ENCODE measurements at places on chromosomes 11 and 22. TPM values are rescaled to one million over a fixed set of nuclear protein-coding genes. Genes with fewer than 3 reads are reported as not detected.

- DNase-seq: no peak
Measured at GRCh38 chr22:23146478-23147205, 1.4 kb downstream of the RAB36 start.

DNA sequence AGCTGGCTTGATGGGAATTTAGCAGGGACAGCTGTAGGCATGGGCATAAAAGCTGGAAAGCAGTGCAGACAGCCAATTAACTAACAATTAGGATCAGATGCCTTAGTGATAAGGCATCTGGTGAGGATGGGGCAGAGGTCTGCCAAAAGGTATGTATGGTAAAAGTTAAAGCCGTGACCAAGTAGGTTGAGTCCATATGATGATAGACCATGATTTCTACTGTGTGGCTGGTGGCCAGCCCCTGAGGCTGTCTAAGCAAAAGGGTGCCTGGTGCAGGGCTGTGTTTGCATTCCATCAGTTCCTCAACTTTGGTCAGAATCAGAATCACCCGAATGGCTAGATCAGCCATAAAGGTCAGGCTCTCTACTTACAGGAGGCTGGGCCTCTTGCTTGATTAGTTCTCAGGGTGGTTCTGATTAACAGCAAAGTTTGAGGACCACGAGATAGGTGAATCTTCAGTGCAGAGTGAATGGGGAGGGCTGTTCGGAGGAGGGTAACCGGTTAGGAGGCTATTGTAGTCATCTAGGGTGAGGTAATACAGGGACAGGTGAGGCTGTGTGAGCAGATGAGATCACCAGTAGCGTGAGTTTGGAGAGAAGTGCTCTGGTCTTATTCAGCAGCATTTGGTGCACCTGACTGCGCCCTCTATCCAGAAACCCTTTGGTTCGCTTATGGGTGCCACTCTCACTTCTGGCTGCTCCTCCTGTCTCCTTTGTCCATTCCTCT lies 27.2 kb downstream of the PPFIBP2 start:
- no peak for DNase-seq

Gene GLB1L2
- polyA plus RNA-seq: 4.7 TPM

DNA sequence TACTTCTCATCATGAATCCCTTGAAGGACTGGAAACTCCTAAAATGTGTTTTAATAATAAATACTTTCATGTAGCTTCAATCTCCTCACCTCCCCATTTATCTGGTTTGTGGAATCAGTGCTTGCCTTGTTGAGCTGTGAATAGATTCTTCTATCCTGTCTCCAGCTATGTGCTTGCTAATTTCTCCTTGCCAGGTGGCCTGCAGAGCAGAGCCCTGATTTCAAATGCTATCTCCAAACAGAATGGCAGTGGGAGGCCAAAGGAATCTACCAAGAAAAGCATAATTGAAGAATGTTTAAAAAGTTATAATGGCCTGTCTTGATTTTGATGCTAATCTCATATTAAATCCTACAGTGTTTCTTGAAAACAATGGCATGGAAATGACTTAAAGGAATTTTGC lies 309.3 kb upstream of the CHORDC1 start:
- no peak for DNase-seq

DNA sequence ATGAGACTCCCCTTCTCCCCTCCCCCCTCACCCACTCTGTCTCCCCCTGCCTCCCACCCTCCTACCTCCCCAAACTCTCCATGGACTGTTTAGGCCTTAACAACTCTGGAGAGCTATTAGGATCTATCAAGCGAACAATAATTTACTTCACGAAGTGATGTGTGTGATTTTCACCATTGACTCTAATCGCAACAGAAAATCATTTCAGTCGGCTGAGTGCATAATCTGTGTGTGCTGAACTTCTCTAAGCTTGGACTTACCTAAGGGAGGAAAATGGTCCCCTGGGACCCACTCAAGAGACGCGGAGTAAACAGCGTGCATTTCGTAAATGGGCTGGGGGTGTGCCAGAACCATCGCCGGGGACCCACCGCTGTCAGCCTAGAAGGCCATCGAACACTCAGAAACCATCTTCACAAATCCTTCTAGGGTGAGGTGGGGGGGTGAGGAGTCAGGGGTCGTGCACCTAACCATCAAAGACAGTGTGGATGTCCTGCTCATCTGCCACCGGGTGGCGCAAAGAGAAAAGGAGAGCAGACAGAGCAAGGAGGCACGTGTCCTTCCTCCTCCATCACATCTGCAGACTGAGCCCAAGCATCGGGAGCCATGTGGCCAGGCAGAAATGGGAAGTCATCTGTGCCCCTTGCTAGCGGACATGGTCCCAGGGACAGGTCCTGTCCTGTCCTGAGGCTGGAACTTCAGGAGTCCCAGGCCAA lies 62.1 kb upstream of the NUP50 start:
- no peak for DNase-seq

DNA sequence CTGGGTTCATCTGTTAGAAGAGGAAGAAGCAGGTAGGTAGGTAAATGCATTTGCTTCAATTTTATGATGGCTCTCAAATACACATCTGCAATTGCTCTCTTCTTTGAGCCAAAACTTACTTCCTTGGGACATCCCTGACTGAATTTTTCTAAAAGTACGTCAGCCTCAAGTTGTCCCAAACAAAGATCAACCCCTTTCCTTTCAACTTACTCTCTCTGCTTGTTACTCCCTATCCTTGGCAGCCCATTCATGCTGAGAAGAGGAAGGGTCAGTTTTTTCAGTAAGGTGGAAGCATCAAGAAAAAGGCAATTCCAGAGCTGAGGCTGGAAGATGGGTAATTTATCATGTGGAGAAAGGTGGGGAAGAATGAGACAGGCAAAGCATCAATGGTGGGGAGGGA lies 111.2 kb downstream of the LRRC32 start:
- DNase-seq: no peak
